ENCODE measurements at places on chromosomes 5 and 9. TPM values are rescaled to one million over a fixed set of nuclear protein-coding genes. Genes with fewer than 3 reads are reported as not detected.

The POU4F3 gene
- 0.14 TPM for total RNA-seq

The PCDHB5 gene
- not detected for total RNA-seq

The ADAMTS2 gene
- not detected for total RNA-seq

The TRAPPC13 gene
- total RNA-seq: 17.0 TPM

Measured in activated T-helper 2 cell treated with anti-CD3 and anti-CD28 coated beads, Interferon-gamma antibody, Interleukin-2, Interleukin-4, amounts not matched to agents 10 μg/mL and 5 μg/mL and 100 μg/mL, durations not matched to agents 14 hours and 24 hours and 36 hours (primary cell).